ENCODE measurements at places on chromosomes 16 and 17.
A peak's percentile ranks its signal among the peaks of the same experiment; 100 is the strongest.

DNA sequence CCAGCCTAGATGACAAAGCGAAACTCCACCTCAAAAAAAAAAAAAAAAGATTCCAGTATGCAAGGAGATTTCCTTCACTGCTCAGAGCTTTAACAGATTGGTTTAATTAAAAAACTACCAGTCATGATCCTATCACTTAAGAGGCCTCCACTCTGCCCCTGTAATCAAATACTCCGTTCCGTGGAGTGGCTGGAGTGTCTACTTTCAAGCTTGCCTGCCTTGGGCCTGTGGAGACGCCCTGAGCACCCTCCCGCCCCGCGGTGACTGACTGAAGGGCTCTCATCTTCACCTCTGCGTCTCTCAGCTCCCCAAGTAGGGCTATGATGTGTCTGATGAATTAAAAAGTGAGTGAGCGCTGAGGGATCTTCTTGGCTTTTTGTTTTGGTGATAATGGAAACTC lies 25.3 kb upstream of the TRPV3 start:
- no peak for DNase-seq

DNA sequence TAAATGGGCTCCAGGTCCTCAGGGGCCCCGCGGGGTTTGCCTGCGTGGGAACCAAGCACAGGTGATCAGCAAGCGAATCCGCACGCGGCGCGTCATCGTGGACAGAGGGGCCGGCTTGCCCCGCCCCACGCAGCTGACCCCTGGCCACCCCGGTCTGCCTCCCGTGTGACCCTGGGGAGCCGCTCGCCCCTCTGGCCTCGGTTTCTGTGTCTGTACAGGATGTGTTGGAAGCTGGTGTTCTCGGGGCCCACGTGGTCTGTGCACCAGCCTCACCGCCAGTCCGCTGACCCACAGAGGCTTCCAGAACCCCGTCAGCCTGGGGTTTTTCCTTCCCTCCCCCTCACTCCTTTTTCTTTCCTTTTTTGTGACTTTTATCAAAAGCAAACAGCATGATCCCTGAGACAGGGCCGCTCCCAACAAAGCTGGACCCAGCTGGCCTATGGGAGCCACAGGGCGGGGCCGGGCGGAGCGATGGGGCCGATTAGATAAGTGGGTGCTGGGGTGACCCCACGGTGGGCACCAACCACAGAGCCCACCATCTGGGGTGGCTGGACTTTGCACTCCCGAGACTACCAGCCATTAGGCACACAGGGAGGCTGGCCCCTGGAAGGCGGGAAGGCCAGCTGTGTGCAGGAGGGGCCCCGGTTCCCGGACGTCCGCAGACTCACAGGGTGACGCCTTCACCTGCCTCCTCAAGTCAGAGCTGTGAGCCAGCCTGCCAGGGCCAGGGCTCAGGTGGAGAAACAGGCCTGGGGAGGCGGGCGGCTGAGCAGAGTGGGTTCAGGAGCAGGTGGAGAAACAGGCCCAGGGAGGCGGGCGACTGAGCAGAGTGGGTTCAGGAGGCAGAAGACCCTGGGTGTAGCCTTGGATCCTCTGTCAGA lies 56.0 kb downstream of the ZFPM1 start:
- no peak for DNase-seq

- DNase-seq = no peak
Measured at GRCh38 chr16:83201748-83202147, 575.0 kb downstream of the CDH13 start.

GRCh38 chr17:28499684-28500357 lies 6.3 kb upstream of the FOXN1 start:
- DNase-seq = no peak

GRCh38 chr17:6797718-6798351 lies 21.8 kb downstream of the FBXO39 start:
- no peak for DNase-seq

DNA sequence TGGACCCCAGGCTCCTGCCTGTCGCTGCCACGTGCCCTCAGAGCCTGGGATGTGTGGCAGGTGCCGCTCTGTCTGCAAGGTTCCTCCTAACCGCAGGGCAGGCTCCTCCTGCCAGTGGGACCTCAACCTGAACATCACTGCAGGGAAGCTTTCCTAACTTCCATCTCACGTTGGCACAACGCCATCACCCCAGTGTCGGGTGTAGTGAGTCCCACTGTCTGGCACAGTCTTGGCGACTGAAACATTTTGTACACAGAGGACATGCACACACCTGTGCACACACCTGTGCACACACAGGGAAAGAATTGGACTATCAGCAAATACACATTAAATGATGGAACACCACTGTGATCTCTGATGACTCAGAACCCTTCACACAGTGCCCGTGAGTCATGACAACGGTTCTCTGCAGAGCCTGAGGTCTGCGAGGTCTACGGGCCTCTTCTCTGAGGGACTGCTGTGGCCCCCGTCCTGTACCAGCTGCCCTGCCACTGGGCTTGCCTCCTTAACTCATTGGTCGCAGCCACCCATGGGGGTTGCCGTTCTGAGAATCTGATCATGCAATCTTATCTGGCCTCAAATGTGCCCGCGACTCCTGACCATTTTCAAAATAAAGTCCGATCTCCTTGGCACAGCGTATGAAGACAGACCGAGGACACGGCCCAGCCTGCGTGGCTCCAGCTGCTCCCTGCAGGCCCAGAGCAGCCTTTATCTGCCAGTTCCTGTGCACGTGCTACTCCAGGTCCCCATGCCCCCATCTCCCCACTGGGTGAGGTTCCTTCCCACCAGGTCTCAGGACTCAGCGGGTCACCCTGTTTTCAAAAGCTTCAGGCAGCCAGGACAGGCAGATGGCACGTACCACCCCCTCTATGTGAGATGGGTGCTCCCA lies 7.6 kb downstream of the CCDC57 start:
- no peak for DNase-seq

- peak; percentile 80 for DNase-seq
Measured at GRCh38 chr17:29005936-29006511, at the start of gene SEZ6. SEZ6 (minus strand) TSS chr17:29006033; CDS start chr17:29005869, 164 bp downstream.

GRCh38 chr17:80835816-80836657 lies 155.6 kb upstream of the CHMP6 start:
- no peak for DNase-seq

DNA sequence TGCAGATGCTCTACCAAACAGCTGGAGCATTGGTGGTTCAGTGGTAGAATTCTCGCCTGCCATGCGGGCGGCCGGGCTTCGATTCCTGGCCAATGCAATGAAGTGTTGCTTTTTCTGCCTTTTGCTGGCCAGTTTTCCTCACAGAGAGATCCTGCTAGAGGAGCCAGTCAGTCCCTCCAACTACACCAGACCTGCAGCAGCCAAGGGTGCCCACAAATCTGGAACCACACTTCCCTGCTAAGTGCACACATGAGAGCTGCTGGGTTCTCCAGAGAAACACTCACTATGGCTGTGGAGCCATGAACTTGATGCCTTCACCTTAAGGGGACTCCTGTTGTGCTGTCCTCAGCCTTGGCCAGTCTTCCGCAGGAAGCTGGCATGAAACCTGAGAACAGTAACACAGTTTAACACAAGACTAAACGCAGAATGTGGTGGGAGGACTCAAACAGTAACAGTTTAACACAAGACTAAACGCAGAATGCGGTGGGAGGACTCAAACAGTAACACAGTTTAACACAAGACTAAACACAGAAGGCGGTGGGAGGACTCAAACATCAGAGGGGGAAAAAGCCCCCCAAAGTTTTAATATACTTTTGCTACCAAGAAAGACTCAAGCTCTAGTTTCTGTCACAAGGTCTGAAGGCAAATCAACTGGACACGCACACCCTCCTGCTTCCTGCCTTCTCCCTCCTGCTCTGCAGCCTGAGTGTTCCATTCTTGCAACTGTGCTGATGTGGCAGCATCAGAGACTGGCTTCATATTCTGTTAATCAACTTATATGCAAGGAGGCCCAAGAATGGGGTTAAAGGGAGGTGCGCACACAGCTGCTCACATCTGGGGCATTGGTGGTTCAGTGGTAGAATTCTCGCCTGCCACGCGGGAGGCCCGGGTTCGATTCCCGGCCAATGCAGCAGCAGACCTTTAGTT lies 12.0 kb downstream of the VAC14 start:
- peak; percentile 86 for DNase-seq

DNA sequence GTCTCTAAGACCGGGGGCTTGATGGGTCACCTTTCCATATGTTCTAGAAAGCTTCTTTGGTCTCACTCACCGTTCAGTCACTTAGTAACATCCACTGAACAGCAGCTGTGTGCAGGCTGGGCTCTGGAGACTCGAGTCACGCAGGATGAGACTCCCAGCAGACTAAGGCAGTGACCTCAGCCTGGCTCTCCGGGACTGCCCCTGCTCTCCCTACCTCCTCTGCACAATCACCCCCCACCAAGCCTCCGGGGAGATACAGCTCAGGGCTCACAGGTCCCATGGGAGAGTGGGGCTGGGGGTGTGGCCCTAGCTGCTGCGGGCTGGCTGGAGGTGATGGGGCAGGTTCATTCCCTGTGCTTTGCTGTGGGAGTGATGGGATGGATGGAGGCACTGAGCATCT lies 14.1 kb downstream of the FLYWCH2 start:
- DNase-seq = no peak

- no peak for DNase-seq
Measured at GRCh38 chr17:79556271-79556670, 54.6 kb downstream of the RBFOX3 start.
